Fibroblast of villous mesenchyme (primary cell): ENCODE measurements at places on chromosomes 6 and 20.

DNA sequence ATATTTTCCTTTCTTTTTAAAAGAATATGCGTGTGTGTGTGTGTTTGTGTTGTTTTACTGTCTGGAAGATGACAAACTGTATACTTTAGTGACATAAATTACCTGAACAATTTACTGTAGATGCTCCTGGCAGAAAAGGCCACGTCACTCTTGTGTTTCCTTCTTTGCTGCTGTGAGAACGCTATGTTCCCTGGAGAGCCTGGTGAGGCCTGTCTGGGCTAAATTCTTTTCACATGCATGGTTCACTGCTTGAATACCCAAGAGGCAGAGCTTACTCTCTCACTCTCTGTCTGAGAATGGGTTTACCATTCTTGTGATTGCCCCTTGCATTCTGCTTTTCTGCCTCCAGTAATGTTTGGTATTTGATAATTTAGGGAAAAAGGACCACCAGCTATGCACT lies 64.3 kb downstream of the EDN1 start:
- DNase-seq, result peak; percentile 79

- DNase-seq, result no peak
Observed at GRCh38 chr20:22576733-22577514, 7.4 kb downstream of the FOXA2 start.

DNA sequence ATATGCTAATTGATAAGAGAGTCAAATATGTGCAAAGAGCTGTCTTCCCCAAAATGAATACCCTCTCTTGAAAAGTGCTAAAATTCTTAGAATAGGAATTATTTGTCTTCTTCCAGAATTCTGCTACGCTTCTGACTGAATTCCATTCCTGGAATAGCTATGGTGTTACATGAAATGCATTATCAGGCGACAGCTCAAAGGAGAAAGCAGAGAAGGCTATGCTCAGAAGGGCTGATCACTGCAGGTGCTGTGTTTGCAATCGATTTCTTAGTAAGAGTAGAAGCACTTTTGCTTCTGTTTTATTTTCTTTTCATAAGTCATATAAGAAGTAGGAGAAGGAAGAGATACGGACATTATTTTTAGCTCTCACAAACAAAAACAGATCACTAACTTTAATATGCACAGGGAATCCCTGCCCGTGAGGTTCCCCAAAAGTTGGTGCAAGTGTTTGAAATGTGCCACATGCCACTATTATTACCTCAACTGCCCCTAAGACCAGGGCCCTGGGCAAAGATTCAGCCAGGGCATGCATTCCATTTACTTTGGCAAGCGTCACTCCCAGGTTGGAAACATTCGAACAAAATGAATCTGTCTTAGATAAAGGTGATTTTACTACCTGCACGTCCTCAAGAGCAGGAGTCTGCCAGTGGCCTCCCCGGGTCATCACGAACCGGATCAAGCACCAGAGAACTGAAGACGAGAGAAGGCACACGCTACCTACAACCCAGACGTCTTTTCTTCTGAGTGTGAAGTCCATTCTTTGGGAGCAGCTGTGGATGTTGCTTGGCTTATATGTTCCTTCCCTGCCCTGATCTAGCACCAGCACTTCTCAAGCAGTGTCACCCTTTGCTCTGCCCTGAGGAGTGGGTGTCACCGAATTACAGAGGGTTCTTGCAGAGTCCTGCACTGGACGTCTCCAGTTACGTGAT lies 7.2 kb downstream of the MYLK4 start:
- no peak for DNase-seq

GRCh38 chr6:158686311-158686710 lies 36.5 kb downstream of the SYTL3 start:
- no peak for DNase-seq

GRCh38 chr20:13458860-13459451 lies 179.8 kb downstream of the TASP1 start:
- DNase-seq, result peak; percentile 37

- peak; percentile 75 for DNase-seq
Observed at GRCh38 chr20:36128463-36129159, 25.9 kb upstream of the EPB41L1 start.

DNA sequence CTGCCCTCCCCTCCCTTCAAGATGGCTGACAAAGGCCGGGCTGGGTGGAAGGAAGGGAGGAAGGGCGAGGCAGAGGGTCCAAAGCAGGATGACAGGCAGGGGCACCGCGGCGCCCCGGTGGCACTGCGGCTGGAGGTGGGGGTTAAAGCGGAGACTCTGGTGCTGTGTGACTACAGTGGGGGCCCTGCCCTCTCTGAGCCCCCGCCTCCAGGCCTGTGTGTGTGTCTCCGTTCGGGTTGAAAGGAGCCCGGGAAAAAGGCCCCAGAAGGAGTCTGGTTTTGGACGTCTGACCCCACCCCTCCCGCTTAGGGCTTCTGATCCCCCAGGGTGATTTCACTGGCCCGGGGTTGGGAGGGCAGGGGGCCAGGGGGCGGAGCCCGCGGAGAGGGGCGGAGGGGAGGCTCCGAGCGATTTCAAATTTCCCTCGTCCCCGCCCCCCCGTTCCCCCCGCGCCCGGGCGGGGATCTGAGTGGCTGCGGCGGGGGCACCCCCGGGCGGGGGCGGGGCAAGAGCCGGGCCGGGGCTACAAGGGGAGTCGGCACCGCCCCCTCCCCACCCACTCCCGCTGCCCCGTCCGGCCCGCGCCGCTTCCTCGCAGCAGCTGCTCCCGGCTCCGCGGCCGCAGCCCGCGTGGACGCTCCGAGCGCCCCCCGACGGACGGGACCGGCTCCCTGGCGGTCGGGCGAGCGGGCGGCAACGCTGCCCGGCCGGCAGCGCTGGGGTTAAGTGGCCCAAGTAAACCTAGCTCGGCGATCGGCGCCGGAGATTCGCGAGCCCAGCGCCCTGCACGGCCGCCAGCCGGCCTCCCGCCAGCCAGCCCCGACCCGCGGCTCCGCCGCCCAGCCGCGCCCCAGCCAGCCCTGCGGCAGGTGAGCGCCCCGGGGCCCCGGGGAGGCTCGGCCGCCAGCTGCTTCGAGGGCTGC lies at the start of gene DNMT3B:
DNMT3B (plus strand) TSS at position 555 of the 923 bp plus-strand sequence. CDS start 17,939 bp downstream, outside the sequence.
- peak; percentile 74 for DNase-seq

- no peak for DNase-seq
Observed at GRCh38 chr6:85348643-85349042, 101.2 kb upstream of the NT5E start.

GRCh38 chr6:41922154-41922553 lies 855 bp downstream of the BYSL start:
- peak; percentile 12 for DNase-seq

DNA sequence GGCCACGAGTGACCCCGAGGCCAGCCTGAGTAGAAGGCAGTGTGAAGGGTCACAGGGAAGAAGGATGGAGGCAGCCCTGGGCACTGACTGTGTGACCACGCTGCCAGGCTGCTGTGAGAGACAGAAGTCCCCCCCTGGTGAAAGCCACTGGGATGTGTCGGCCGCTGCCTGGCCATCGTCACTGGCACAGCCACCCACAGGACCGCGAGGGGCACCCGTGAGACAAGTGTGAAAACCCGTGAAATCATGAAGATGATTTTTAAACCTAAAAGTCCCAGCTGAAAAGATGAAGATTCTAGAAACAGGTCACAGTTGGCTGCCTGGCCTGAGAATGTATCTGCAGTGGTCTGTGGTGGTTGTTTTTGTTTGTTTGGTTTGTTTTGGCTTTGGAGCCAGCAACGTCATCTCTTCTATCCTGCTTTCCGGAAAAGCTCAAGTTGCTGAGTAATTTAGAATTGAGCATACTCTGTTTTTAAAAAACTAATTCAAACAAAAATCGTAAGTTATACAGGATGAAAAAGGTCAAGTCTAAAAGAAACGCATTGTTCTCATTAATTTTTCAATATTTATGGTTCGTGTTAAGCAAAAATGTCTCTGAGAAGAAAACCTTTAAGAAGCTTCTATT lies 94.7 kb downstream of the HUS1B start:
- peak; percentile 79 for DNase-seq
